Adipocyte (in vitro differentiated cells): ENCODE measurements at places on chromosomes 12 and 14.

- DNase-seq: no peak
Measured at GRCh38 chr14:40623643-40624042, 983.0 kb upstream of the LRFN5 start.

DNA sequence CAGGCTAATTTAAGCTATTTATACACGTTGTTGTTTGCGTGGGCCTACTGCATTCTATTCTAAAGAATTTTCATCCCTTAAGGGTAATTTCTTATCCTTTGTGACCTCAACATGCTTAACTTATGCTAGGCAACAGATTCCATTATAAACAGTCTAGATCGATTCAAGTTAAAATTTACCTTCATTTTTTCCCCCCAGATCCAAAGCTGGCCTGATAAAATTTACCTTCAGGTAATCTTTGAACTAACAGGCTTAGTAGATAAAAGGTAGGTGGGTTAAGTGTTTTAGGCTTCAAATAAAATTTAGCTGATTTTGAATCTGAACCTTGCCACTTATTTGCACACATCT, 389 bp upstream of the CCNB1IP1 start:
- DNase-seq: no peak

- DNase-seq: peak; percentile 82
Measured at GRCh38 chr12:110312581-110313360, 31.7 kb downstream of the ATP2A2 start.

- no peak for DNase-seq
Measured at GRCh38 chr12:52603314-52603713, 2.1 kb upstream of the KRT72 start.

GRCh38 chr12:82968631-82969367, 282.1 kb downstream of the TMTC2 start:
- no peak for DNase-seq
